ENCODE measurements at places on chromosomes 5 and 9. TPM values are rescaled to one million over a fixed set of nuclear protein-coding genes. Genes with fewer than 3 reads are reported as not detected.

PTPA gene
- polyA plus RNA-seq: 159 TPM

CERCAM gene
- 54.9 TPM for polyA plus RNA-seq

FCHO2 gene
- polyA plus RNA-seq: 12.5 TPM

CCDC180 gene
- 0.65 TPM for polyA plus RNA-seq

NMUR2 gene
- not detected for polyA plus RNA-seq

SPATA31C1 gene
- polyA plus RNA-seq: not detected
